ENCODE measurements at places on chromosomes 5 and 9.

GRCh38 chr5:132215329-132215728, 12.3 kb downstream of the P4HA2 start:
- no peak for DNase-seq
- H3K27ac ChIP-seq: no peak overlapping the region
- 0 out of 2 replicates have a peak, but pooled peaks cover 3% of the 10 kb centered on the region for H3K4me1 ChIP-seq
- no peaks in the 10 kb centered on the region for H3K36me3 ChIP-seq
- H3K27me3 ChIP-seq: no peaks in the 10 kb centered on the region
- H3K4me3 ChIP-seq: no peak overlapping the region

GRCh38 chr9:98362624-98363252, 107.3 kb upstream of the TBC1D2 start:
- no peaks in the 10 kb centered on the region for H3K27me3 ChIP-seq
- no peak overlapping the region for H3K27ac ChIP-seq
- DNase-seq: no peak
- peaks cover 13% of the 10 kb centered on the region for H3K36me3 ChIP-seq

GRCh38 chr5:57455511-57456455, 26.8 kb downstream of the ACTBL2 start:
- H3K36me3 ChIP-seq: no peaks in the 10 kb centered on the region
- no peaks in the 10 kb centered on the region for H3K27me3 ChIP-seq
- H3K4me3 ChIP-seq: no peak overlapping the region
- no peak for DNase-seq
- H3K27ac ChIP-seq: no peak overlapping the region

- peaks cover 10% of the 10 kb centered on the region for H3K4me1 ChIP-seq
- H3K27ac ChIP-seq: no peak overlapping the region
- H3K36me3 ChIP-seq: no peaks in the 10 kb centered on the region
- no peaks in the 10 kb centered on the region for H3K27me3 ChIP-seq
- H3K4me3 ChIP-seq: no peak overlapping the region
Measured at GRCh38 chr5:41524174-41524573, 13.8 kb upstream of the PLCXD3 start.

- H3K36me3 ChIP-seq: peaks cover 26% of the 10 kb centered on the region
- H3K4me1 ChIP-seq: peaks cover 18% of the 10 kb centered on the region
- no peak overlapping the region for H3K4me3 ChIP-seq
- DNase-seq: no peak
- H3K27ac ChIP-seq: no peak overlapping the region
Measured at GRCh38 chr5:152813526-152813925, 408.4 kb upstream of the NMUR2 start.

DNA sequence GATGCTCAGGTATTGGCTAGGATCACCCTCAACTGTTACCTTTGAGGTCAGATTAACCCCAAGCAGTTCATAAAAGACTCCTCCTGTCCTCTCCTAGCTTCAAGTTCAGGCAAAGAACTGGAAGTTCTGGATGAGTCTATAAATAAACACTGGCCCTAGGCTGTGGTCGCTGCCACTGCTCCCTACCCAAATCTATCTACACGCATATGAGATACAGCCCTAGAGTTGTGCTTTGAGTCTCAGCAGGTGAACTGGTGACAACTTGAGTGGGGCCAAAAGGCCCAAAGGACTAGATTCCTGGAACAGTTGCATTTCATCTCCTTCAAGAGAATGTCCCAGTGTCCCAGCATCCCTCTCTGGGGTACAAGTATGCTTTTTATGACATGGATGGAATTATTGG, 62.6 kb downstream of the SAXO1 start:
- H3K4me1 ChIP-seq: no peaks in the 10 kb centered on the region
- H3K36me3 ChIP-seq: peaks cover 8% of the 10 kb centered on the region
- H3K27me3 ChIP-seq: no peaks in the 10 kb centered on the region
- H3K4me3 ChIP-seq: no peak overlapping the region
- no peak overlapping the region for H3K27ac ChIP-seq

DNA sequence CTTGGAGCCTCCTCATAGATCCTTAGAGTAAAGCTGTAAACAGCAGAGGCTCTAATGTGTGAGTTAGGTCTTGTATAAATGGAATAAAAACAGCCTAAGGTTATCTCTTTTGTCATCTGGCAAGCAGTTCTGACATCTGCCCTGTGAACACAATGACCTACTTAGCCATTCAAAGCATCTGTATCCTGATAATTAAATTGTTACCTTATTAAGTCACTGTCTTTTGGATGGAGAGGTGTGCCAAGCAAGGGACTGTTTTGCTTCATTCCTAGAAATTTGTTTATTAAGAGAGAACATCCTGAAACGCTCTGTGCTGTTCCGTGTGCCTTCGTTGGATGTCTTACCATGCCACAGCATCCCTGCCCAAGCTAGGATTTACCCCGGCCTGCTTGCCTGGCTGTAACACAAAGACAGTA, 1.5 kb downstream of the LSM11 start:
- H3K27ac ChIP-seq: no peak overlapping the region
- peaks cover 12% of the 10 kb centered on the region for H3K4me1 ChIP-seq
- no peak for DNase-seq
- peaks cover 20% of the 10 kb centered on the region for H3K27me3 ChIP-seq
- peaks cover 2% of the 10 kb centered on the region for H3K36me3 ChIP-seq

DNA sequence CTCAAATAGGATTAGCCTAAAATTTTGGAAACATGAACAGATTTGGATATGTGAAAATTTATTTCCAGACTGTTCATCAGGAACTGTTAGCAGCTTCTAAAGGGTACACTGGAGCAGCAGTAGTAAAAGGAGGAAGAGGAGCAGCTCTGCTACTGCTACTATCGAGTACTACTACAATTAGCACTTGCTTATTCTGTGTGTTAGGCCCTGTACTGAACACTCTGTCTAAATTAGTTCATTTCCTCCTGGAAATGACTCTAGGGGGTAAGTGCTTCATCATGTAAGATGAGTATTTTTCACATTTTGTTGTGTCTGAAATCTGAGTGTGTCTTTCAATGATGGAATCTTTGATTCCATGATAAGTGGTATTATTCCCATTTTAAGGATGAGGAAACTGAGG, 9.8 kb downstream of the CD274 start:
- DNase-seq: no peak
- H3K27me3 ChIP-seq: no peaks in the 10 kb centered on the region
- H3K27ac ChIP-seq: no peak overlapping the region
- no peak overlapping the region for H3K4me3 ChIP-seq

DNA sequence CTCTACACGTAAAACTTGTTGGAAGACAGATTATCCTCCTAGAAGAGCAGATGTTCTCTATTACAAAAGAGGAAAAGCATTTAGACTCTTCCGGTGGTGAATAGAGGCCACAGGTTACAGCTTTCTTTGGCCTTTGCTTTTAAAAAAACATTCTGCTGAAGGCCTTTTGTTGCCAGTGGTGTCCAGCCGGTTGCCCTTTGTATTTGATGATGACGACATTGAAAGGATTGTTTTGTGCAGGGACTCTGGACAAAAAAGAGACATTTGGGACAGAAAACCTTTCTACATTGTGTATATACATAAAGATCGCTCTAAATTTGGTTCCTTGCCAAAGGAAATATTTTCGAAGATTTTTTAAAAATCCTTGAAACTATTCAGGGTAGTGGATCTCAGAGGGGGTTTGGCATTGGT, 180.3 kb downstream of the C9orf152 start:
- H3K36me3 ChIP-seq: no peaks in the 10 kb centered on the region
- DNase-seq: no peak
- H3K27ac ChIP-seq: peak overlapping the region; percentile 18
- H3K27me3 ChIP-seq: no peaks in the 10 kb centered on the region
- no peak overlapping the region for H3K4me3 ChIP-seq

- peaks cover 20% of the 10 kb centered on the region for H3K36me3 ChIP-seq
- no peak overlapping the region for H3K27ac ChIP-seq
- H3K27me3 ChIP-seq: peaks cover 16% of the 10 kb centered on the region
- H3K4me1 ChIP-seq: peaks cover 17% of the 10 kb centered on the region
Measured at GRCh38 chr5:37787742-37788141, 52.1 kb downstream of the GDNF start.

- no peaks in the 10 kb centered on the region for H3K27me3 ChIP-seq
- H3K36me3 ChIP-seq: peaks cover 5% of the 10 kb centered on the region
- DNase-seq: no peak
- H3K4me1 ChIP-seq: peaks cover 24% of the 10 kb centered on the region
- no peak overlapping the region for H3K4me3 ChIP-seq
- H3K27ac ChIP-seq: no peak overlapping the region
Measured at GRCh38 chr9:126935630-126936029, 21.0 kb downstream of the RALGPS1 start.
